Peyer's patch (tissue), 4 donors: ENCODE measurements at places on chromosomes 2 and 18.

DNA sequence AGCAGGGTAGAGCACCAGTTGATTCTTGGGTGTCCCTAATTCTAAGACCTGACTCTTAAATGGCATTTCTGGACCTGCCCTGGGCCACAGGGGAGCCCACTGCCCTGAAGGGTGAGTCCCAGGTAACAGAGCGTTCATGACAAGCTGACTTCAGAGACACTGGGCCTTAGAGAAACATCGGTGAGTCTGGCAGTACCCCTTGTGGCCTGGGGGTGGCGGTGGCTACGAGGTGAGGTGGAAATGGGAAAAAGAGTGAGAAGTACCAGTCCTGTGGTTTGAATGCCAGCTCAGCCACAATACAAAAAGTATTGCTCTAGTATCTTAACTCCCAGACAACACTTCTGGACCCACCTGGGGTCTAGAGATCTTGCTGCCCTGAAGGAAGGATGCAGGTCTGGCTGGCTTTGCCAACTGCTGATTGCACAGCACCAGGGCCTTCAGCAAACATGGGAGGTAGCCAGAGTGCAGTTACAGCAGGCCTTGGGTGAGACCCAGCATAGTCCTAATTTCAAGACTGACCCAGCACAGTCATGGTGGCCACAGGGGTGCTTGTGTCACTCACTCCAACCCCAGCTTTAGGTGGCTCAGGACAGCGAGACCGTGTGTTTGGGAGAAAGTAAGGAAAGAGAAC, 44.5 kb downstream of the USP34 start:
- peak; percentile 89 for DNase-seq

- no peak for DNase-seq
Observed at GRCh38 chr2:174963437-174964400, 41.5 kb downstream of the CHN1 start.

GRCh38 chr2:120864981-120865380, 129.3 kb downstream of the GLI2 start:
- no peak for DNase-seq

- no peak for DNase-seq
Observed at GRCh38 chr2:1203772-1204171, 209.5 kb upstream of the TPO start.

GRCh38 chr2:74876081-74876886, 42.4 kb downstream of the HK2 start:
- DNase-seq = no peak

DNA sequence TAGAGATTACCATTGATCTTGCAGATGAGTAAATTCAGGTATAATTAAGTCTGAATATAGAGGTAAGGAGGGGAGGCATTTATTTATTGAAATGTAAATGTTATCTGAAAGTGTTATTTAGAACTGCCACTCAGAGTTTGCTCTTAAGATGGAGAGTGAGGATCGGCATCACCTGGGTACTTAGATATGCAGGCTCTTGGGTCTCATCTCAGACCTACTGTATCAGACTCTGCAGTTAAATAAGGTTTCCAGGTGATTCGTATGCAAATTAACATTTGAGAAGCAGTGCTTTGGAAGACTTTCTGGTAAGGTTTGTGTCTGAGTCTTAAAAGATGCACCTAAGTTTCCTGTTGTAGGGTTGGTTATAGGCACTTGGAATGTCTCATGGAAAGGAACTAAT, 9.2 kb downstream of the HTR2B start:
- no peak for DNase-seq

DNA sequence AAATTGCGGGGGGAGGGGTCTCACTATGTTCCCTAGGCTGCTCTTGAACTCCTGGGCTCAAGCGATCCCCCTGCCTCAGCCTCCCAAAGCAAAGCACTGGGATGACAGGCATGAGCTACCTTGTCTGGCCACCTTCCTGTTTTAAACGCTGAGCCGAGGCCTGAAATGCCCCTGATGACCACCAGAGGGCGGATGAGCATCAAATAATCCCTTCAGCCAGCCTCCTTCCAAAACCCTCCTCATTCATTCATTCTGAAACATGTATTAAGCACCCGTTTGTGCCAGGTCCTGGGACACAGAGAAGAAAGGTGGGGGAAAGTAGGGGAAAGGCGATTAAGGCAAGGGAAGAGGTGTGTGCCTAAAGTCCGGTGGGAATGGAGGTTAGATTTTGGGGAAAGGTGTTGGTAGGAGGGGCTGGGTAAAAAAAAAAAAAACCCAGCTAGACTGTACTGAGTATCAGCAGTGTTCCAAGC, 30.7 kb upstream of the PTMA start:
- peak; percentile 87 for DNase-seq

GRCh38 chr2:68282811-68283418, 30.6 kb upstream of the PPP3R1 start:
- no peak for DNase-seq

DNA sequence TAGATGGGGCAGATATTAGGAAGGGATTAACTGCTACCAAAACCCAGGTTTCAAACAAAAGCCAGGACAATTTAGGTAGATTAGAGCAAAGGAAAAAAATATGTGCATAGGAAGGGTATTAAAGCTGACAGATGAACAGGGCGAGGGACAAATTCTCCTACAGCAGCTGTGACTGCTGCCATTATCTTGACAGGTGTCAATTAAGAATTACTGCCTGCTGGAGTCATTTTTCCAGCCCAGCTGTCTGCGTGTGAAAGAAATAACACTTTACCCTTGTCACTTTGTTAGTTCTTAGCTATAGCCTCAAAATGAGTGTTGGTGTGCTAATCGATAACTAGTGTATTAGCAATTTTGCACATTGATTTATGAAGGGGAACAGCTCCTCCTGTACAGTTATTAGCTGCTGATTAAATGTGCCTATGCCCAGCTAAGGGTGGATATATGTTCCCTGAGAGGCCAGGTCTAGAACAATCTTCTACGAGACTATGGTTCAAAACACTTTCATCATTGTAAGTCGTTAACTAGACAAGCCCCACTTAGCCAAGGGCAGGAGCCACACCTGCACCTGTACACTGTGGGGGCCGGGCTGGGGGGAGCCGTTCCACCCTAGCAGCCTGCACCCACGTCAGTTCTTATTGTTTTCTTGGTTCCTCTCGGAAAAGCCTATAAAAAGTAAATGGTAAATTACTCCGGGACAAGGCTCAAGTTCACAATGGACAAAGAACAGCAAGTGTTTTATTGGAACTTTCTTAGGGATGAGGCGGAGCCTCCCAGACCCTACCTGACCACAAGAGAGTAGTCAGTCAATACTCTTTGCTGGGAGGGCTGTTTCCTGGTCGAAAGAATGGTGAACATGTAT, 7.7 kb downstream of the TSHZ1 start:
- DNase-seq = peak; percentile 64
